ENCODE measurements at places on chromosomes 2 and 18.

- peak; percentile 57 for DNase-seq
Measured at GRCh38 chr2:145777297-145777696, 1257.4 kb upstream of the ZEB2 start.

- no peak for DNase-seq
Measured at GRCh38 chr2:238493880-238494572, 67.3 kb downstream of the ASB1 start.

DNA sequence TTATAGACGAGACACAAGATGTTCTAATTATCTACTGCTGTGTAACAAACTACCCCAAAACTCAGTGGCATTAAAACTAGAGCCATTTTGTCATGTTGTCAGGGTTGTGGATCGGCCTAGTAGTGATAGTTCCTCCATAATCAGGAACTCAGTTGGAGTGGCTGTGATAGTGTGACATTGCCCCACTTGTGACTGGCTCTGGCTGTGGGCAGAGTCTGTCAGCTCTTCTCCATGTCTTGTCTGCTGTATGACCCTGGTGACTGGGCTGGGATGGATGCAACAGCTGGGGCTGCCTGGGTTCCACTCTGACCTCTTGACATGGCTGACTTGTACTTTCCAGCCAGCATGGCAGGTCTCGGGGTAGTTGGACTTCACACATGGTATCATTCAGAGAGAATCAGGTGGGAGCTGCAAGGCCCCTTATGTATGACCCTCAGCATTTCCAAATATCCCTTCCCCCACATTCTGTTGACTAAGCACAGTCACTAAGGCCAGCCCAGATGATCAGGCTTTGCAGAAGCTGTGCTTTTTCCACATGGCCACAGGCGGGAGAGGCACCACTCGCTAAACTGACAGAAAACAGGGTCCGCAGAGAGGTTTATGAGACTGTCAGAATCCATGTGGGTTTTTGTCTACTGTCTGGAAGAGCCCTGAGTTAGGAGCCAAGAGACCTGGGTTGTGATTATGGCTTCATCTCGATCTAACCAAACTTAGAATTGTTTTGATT, 50.3 kb downstream of the SETBP1 start:
- no peak for DNase-seq

- DNase-seq: no peak
Measured at GRCh38 chr2:26464390-26465265, 13.3 kb downstream of the OTOF start.

DNA sequence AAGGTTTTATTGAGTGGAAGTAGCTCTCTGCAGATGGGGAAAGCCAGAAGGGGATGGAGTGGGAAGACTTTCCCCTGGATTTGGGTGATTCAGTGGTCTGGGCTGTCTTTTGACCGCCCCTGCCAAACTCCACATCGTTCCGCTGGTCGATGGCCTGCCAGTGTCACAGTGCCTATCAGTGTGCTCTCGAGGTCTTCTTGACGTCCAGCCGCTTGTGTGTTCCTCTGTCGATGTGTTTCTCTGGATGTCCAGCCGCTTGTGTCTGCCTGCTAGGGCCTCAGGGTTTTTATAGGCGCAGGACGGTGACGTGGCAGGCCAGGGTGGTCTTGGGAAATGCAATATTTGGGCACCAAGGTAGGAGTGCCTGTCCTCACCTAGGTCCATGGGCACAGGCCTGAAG, 1371.4 kb upstream of the PIK3C3 start:
- no peak for DNase-seq

DNA sequence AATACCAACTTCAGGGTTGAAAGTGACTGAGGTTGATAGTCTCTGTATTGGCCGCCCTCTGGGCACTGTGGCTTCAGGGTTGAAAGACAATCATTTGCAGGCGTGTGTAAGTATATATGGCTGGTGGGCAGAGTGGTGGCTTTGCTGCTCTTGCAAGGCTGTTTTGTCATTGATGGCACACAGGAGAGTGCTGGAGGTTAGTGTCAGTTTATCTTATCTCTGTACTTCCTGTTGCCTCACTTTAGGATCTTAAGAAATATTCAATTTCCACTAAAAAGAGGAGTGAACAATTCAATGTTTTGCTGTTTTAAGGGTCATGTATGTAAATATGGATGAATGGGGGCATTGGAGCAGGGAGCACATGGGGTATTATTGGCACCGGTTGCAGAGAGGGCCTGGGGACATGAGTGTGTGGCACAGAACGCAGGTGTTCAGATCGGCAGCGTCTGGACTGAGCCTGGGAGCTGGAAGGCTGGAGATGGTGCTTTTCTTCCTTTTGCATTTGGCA, 51.5 kb downstream of the NCK2 start:
- no peak for DNase-seq

DNA sequence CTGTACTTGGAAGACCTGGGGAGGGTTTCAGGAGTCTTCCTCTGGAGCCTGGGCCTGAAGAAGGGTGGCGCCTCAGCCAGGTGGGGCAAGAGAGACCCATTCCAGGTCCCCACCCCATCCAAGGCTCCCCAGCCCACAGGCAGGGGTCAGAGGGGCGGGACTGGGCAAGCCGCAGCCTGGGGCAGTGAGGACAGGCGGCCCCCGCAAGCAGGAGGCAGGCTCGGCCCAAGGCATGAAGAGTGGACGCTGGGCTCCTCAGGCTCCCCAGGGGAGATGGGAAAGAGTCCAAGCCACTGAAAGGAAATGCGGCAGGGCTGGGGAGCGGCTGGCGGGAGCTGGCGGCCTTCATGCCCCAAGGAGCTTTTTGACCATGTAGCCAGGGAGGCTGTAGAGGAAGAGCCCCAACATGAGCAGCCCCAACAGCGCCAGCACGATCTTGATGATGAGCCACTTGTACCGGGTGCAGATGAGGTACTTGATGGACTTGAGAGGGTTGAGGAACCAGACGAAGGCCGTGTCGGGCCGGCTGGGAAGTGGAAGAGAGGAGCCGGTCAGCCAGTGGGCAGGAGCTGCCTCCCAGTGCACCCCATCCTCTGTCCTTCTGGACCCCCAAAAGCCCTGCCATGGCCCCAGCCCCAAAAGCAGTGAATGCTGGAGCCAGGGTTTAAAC, 20.1 kb downstream of the OTOF start:
- no peak for DNase-seq

DNA sequence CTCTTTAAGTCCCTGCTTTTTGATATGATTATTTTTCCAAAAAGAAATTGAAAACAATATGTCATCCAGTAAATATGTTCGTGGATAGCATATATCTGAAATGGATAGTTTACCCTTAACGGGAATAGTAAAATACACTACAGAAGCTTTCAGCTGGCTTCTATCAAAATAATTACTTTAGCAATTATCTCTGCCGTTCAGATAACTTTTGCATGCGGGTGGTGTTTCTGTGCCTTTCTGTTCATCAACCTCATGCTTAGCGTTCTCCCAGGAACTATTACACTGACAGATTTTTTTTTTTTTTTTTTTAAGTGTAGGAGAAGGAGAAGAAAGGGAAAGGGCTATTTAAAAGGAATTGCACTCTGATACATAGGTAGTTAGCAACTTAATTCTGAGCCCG, 53.6 kb downstream of the TSHZ1 start:
- DNase-seq: no peak

DNA sequence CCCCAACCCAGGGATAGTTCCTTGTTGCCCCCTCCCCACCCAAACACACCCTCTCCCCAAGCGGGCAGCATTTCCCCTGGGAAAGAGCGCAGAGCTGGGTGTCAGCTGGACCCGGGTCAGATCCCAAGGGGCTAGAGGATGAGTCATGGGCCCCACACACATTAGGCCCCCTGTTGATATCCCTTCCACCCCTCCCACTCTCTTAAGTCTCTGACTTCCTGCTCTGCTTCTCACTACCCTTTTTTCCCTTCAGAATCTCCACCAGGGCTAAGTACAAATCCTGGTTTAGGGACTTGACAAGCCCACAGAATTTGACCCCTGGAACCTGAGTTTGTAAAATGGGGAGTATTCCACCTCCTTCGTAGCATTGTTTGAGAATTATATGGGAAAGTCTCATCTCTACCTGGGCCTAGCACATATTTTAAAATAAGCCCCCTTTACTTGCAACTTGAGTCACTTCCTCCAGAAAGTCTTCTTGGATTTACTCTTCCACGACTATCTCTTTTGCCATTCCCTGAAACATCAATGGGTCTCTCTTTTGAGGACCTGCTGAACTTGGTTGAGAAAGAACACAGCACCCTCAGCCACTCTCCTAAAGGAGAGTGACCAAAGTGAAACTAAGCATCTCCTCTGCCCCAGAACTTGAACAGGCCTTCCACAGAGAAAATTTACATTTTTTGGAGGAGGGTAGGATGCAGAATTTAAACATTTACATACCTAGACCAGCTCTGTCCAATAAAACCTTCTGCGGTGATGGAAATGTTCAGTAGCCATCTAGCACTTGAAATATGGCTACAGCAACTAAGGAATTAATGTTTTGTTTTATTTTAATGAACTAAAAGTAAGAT, 4.7 kb downstream of the RTKN start:
- no peak for DNase-seq

- DNase-seq: no peak
Measured at GRCh38 chr2:127225186-127225960, 5.3 kb upstream of the CYP27C1 start.

GRCh38 chr2:172244419-172245130, 141.9 kb upstream of the DLX2 start:
- DNase-seq: no peak

- no peak for DNase-seq
Measured at GRCh38 chr18:24465486-24465885, 5.0 kb downstream of the HRH4 start.

GRCh38 chr2:195575879-195576401, 81.1 kb upstream of the SLC39A10 start:
- peak; percentile 89 for DNase-seq

- DNase-seq: no peak
Measured at GRCh38 chr2:22930781-22931180, 454.2 kb upstream of the KLHL29 start.

GRCh38 chr2:241309684-241310117, 5.8 kb downstream of the HDLBP start:
- DNase-seq: peak; percentile 66

DNA sequence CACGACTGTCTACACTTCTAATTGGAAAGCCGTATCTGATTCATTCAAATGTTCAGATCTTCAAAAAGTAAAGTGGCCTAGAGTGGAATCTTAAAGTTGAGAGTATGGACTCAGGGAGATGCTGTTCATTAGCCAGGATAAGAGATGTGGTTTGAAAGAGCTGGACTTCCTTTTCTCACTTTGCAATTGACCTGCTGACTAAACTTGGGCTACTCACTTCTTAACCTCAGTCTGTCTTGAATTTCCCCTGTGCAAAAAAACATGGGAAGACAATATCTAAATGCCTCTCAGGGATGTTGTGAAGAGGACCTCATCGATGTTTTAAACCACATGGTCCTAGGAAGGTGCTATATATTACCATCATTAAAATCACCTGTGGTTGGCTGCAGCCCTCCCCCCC, 64.1 kb downstream of the BCL2 start:
- DNase-seq: no peak

GRCh38 chr2:39631718-39632117, 34.0 kb upstream of the TMEM178A start:
- DNase-seq: peak; percentile 82

DNA sequence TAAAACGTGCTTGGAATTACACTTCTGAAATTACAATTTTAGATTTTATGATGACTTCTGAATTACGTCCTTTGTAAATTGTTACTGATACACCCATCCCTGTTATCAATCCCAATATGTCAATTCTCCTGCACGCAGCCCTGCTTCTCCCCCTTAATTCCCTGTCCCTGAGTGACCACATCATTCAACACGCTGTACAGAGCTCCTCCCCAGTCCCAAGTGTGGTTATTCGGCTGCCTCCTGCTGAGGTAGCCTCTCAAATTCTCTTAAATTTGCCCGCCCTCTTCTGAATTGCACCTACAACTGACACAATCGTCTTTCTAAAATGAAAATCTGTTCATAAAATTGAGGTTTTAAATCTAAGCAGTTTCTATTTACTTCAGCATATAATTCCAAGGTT, 10.1 kb downstream of the SERPINB8 start:
- DNase-seq: no peak

DNA sequence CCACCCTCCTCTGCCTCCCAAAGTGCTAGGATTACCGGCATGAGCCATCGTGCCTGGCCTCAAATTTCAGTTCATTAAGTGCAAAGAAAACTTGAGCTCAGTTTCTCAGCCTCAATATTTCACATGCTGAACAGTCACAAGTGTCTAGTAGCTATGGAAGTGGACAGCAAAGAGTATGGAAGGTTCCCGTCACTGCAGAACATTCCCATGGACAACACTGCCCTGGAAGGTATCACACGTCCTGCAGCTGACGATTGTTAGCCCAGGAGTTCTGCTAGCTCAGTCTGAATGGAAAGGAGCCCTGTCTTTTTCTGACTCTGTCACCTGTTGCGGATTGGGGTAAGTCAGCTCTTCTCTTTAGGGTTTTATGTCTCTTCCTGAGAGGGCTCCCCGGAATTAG, 86.2 kb upstream of the PTPRM start:
- DNase-seq: no peak

- peak; percentile 78 for DNase-seq
Measured at GRCh38 chr2:160390544-160391455, 102.8 kb downstream of the RBMS1 start.

DNA sequence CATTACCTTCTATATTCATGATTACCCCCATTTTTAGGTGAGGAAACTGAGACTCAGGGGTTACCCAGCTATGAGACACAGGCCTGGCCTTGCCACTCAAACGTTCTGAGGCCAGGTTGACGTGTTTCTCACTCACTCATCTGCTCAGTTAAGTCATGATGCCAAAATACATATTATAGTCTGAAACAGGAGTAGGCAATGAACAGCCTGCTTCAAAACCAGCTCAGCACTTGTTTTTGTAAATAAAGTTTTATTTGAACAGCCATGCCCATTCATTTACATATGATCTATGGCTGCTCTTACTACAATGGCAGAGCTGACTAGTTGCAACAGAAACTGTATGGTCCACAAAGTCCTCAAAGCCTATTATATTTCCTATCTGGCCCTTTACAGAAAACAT, 74.1 kb upstream of the SMAD2 start:
- peak; percentile 28 for DNase-seq

- DNase-seq: no peak
Measured at GRCh38 chr18:56999823-57000222, 147.1 kb upstream of the BOD1L2 start.

GRCh38 chr2:75199428-75200011, at the start of gene TACR1:
TSS of gene TACR1 (minus strand) at chr2:75199520. CDS start at chr2:75198934, 586 bp downstream.
- peak; percentile 73 for DNase-seq

- DNase-seq: no peak
Measured at GRCh38 chr2:241804326-241805229, 4.4 kb upstream of the NEU4 start.

DNA sequence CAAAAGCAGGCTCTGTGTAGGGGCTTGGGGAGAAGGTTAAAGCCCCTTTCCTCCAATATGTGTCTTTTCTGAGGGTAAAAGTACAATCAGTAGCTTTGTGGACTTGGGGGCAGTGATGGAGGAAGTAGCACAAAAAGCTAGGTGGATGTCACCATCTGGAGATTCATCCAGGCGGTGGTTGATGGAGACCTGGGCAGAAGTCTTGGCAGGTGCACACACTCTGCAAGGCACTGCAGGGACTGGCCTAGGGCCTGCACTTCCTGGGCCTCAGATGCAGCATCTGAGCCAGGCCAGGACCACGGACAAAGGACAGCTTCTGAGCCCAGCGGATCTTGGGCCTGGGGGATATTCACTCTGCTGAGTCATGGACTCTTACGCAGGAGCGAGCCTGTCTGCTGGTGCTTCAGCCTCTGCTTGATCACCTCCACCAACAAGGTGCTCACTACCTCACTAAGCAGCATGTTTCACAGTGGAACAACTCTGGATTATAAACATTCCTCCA, 391.1 kb downstream of the TNS1 start:
- no peak for DNase-seq

Data from epithelial cell of esophagus (primary cell).